Right ventricle myocardium inferior (tissue), 1 donor: ENCODE measurements at places on chromosomes 11 and 22. TPM values are rescaled to one million over a fixed set of nuclear protein-coding genes. Genes with fewer than 3 reads are reported as not detected.

DNA sequence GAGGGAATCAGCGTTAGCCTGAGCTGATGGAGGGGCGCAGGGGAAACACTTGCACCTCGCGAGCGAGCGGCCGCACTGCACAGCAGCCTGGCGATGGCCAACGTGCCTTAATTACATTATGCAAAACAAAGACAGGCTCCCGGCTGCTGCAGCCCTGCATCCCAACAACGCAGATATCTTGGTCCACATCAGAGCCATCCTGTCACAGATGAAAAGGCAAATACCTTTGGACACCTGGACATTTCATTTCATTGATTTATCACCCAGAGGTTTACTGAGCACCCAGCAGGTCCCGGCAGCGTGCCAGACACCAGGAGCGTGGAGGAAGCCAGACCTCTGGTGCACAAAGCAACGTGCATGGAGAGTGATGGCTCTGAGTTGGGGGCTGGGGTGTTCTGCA lies 843.0 kb downstream of the TBC1D22A start:
- no peak for DNase-seq

DNA sequence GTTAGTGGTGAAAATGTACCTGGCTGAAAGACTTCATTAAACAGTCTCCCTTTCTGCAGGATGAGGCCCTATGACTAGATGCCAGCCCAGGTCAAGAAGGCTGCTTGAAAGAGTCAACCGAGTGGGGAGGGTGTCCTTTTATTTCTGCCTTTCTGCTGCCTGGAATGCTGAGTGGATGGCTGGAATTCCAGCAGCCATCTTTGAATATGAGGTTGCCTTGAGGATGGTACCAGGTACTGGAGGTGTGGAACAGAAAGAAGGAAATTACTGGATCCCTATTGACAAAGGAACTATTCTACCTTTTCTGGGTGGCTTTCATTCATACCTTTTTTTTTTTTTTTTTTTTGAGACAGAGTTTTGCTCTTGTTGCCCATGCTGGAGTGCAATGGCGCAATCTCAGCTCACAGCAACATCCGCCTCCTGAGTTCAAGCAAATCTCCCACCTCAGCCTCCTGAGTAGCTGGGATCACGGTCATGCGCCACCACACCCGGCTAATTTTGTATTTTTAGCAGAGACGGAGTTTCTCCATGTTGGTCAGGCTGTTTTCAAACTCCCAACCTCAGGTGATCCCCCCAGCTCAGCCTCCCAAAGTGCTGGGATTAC lies 107.3 kb downstream of the RPS6KA4 start:
- DNase-seq: no peak

GRCh38 chr11:129455756-129456655 lies 80.4 kb downstream of the BARX2 start:
- DNase-seq: no peak

GRCh38 chr11:65125197-65126056 lies 3.3 kb downstream of the MRPL49 start:
- no peak for DNase-seq

GRCh38 chr11:61954106-61954850 lies 4.1 kb downstream of the BEST1 start:
- DNase-seq: no peak

DNA sequence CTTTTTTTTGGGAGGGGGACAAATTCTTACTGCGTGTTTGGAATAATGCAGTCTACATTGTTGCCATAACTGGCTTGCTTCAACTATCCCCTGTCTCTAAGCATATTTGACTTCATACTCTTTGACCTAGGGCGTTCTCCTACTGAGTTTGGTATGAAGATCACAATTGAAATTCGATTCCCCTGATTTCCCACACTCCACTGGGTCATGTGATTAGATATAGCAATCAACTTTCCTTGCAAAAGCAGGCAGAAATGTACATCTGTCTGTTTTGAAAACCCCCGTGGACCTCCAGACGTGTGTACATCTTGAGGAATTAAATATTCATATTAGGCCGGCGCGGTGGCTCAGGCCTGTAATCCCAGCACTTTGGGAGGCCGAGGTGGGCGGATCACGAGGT lies 13.8 kb upstream of the CARD18 start:
- DNase-seq: no peak

- DNase-seq: no peak
Measured at GRCh38 chr22:21665047-21665851, 563 bp upstream of the PPIL2 start.

GRCh38 chr11:64998690-64999431 lies 2.1 kb upstream of the BATF2 start:
- no peak for DNase-seq

DNA sequence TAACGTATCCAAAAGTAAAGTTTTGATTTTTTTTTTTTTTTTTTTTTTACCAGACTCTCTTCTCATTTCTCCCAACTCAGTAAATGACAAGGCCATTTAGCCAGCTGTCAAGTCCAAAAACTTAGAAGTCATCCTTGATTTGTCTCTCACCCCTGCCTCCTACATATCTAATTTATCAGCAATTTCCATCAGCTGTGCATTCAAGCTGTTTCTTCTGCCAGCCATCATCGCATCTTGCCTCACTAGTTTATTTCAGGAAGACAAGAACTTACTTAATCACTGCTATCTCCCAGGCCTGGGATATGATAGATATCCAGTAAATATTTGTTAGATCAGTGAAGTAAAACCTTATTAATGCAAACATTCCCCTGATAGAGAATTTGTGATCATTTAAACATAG lies 47.6 kb downstream of the SCGB1A1 start:
- DNase-seq: no peak

DNA sequence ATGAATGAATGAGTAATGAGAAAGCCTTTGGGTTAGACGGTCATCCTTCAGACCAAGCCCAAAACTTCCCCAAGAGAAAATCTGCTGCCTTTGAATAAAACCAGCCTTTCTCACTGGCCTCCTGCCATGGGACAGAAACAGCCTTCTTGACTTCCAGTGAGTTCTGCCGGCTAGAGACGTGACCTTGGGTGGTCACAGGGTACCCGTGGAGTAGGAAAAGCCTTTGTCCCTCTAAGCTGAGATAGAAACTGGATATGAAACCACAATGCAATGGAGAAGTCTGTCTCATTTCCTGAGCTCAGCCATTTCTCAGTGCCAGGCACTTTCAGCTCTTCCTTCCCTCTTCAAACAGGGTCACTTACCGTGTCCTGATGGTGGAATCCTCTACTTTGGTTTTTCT lies 21.2 kb upstream of the YWHAH start:
- no peak for DNase-seq

- DNase-seq: no peak
Measured at GRCh38 chr11:131934006-131934405, 563.6 kb downstream of the NTM start.

C11orf97 gene
- not detected for total RNA-seq

PARVG gene
- 3.1 TPM for total RNA-seq

MMP12 gene
- total RNA-seq: not detected

GTSE1 gene
- total RNA-seq: 0.92 TPM

DNA sequence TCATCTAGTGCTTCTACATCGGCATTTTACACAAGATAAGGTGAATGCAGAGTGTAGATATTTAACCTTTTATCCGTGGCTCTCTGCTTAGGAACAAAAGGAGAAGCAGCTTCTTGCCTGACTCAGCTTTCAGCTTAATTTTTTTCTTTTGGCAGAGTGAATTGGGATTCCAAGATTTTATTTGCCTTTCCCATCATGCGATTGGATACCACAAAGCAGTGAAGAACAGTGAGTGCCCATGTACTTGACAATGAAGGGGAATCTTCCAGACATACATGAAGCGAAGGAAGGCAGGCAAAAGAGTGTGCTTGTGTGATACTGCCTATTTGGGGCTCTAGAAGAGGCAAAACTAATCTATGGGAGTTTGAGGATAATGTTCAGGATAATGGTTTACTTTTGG lies 17.0 kb upstream of the CHKA start:
- no peak for DNase-seq

DNA sequence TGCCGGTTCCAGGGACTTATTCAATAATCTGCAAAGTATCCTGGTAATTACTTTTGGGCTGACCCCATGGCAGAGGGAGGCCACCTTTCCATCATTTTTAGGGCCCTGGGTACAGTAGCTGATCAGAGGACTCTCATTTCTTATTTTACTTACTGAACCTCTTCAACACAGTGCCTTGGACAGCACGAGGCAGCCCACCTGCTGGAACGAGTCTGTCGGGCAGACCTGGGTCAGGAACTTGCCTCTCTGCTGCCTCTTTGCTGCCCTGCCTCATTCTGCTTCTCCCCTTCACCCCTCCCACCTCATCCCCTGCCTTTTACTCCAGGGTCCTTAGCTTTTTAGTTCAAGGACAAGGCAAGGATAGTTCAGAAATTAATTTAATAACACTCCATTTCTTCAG lies 204.5 kb downstream of the CSNK2A3 start:
- DNase-seq: no peak

DNA sequence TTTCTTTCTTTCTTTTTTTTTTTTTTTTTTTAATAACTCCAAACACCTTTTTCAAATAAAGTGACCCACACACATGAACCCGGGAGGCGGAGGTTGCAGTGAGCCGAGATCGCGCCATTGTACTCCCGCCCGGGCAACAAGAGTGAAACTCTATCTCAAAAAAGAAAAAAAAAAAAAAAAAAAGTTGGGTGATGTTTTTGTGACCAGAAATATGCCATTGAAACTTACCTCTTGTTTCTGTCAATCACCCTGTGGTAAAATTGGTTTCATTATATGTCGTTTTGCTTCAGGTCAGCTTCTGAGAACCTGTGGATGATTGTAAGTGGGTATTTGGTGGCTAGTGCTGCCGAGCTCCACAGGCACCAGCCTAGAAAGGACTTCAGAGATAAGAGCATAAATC lies 238.8 kb downstream of the TBC1D22A start:
- no peak for DNase-seq

- DNase-seq: no peak
Measured at GRCh38 chr22:45958971-45959370, 18.0 kb downstream of the WNT7B start.

SCGB2A2 gene
- total RNA-seq: not detected

DNA sequence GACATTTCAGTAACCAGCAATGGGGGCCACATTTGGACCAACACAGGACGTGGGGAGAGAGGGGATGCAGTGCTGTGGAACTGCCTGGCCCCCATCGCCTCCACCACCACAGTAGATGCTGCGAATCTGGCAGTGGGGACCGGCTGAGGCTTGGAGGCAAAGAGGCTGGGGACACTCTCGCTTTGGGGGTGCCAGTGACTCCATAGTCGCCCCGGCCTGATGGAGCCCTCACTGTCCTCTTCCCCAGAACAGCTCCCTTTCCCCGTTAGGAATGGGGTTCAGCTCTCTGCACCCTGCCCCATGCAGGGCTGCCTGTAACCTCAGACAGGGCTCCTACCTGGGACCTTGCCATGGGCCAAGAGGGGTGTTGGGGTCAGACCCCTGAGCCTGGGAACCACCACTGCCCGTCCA lies 1.8 kb upstream of the MUC2 start:
- DNase-seq: no peak

OR8J1 gene
- total RNA-seq: not detected

GRCh38 chr11:2137202-2138067 lies 1.8 kb downstream of the IGF2 start:
- DNase-seq: no peak

GRCh38 chr11:121936370-121936769 lies 179.6 kb downstream of the BLID start:
- DNase-seq: no peak

- no peak for DNase-seq
Measured at GRCh38 chr22:39410264-39410663, 10.7 kb downstream of the TAB1 start.

GRCh38 chr22:35205961-35206360 lies 51.3 kb upstream of the HMGXB4 start:
- DNase-seq: no peak

- DNase-seq: no peak
Measured at GRCh38 chr11:134564472-134565200, 152.6 kb upstream of the B3GAT1 start.

DNA sequence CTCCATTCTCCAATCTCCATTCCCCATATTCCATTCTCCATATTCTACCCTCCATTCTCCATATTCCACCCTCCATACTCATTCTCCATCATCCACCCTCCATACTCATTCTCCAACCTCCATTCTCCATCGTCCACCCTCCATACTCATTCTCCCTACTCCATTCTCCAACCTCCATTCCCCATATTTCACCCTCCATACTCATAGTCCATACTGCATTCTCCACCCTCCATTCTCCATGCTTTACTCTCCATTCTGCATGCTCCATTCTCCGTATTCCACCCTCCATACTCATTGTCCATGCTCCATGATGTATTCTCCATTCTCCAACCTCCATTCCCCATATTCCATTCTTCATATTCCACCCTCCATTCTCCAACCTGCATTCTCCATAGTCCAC lies 44.3 kb upstream of the H19 start:
- DNase-seq: no peak

DNA sequence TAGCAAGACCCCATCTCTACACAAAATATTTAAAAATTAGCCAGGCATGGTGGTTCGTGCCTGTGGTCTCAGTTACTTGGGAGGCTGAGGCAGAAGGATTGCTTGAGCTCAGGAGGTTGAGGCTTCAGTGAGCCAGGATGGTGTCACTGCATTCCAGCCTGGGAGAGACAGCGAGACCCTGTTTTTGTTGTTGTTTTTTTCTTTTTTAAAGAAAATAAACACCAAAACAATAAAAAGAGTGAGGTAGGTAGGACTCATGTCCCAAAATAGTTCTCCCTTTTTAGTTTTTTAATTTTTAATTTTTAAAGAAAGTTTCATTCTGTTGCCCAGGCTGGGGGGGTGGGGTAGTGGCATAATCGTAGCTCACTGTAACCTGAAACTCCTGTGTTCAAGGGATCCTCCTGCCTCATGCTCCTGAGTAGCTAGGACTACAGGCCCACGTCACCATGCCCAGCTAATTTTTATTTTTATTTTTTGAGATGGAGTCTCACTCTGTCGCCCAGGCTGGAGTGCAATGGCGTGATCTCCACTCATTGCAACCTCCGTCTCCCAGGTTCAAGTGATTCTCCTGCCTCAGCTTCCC lies 25.5 kb upstream of the MALAT1 start:
- no peak for DNase-seq

USH1C gene
- total RNA-seq: not detected

GRCh38 chr11:60972182-60973030 lies 926 bp downstream of the CD6 start:
- no peak for DNase-seq

- no peak for DNase-seq
Measured at GRCh38 chr11:78708388-78708787, 133.7 kb upstream of the NARS2 start.

DNA sequence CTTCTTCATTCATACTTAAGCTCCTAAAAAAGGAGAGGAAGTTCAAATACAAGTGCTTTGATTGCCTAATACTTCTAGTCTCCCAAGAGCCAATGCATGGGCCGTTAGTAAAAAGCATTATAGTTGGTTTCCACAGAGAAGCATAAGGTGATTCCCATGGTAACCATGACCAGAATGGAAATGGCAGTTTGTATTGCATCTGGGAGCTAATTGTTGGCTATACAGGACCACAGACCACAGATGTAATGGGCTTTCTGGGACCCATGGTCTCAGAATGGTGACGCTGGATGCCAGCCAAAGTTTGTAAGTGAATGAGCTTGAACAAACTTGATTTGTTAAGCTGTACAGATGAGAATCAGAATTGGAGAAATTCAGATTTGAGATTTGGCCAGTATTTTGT lies 333.9 kb upstream of the C11orf87 start:
- no peak for DNase-seq
